ENCODE measurements at places on chromosomes 7 and 10.

GRCh38 chr10:6052247-6053221 lies 9.6 kb downstream of the IL2RA start:
- peak; percentile 72 for DNase-seq

DNA sequence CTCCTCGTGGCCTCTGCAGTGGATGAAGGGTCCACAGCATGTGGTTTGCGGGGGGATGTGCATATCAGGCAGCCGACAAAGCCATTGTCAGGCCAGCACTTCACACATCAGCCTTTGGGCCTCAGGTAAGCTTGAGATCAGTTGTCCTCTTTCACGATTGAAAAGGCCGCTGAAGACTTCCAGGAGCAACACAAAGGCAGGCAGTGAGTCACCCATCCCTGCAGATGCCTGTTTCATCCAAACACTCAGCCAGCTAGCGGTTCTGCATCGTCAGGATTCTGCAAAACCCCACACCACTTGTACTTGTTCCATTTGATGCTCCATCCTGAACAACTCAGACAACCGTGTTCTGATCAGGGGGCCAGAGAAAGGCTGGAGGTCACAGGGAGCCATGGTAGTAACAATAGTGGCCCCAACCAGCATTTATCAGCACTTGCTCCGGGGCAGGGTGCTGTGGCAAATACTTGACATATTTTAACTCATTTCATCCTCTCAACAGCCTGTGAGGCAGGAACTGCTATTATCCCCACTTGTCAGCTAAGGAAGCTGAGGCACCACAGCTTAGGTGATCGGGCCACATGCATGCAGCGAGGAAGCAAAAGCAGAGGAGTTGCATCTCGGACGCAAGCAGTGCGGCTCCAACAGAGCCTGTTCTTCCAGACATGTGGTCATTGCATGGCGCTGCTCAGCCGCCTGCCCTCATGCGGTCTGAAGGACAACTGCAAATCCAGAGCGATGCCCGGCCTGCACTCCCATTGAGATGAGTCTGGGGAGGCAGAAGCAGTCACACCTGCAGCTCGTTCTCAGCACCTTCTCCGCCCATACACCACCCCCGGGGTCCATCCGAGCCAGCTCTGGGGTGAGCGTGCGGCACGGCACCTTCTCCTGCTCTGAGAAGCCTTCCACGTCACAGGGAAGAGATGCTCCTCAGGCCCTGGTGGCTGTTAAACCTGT lies 144.9 kb downstream of the PAXIP1 start:
- no peak for DNase-seq

DNA sequence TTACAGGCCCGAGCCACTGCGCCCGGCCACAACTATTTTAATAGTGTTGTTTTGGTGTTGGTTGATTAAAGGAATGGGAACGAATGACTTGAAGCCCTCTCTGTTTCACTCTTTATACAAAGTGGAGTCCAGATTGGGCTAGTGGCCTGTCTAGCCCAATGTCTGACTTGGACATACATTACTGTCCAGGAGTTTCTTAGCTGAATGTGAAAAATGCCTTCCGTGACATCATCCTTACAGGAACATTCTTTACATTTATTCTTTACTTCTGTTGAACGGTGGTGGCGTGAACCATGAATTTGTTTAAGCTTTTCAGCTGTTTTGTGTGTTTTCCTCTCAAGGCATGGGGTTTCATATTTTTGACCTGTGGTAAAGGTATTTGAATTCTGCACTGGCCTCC lies 67.9 kb downstream of the DAGLB start:
- DNase-seq, result no peak

DNA sequence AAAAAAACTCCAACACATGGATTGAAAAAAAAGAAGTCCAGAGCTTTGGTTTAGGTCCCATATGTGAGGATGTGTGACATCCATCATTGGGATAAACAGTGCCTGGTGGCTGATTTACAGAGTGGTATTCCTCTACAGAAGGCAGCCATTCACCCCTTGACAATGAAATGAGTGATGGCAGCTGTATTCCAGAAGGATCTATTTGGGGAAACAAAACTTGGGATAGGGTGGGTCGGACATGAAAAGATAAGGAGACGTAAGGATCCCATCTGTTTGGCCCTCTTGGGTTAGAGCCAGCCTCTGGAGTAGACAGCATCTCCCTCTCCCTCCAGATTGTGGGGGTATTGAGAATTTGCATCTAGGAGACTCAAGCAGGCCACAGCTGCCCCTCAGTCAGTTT lies 15.2 kb upstream of the CREB5 start:
- DNase-seq, result no peak

DNA sequence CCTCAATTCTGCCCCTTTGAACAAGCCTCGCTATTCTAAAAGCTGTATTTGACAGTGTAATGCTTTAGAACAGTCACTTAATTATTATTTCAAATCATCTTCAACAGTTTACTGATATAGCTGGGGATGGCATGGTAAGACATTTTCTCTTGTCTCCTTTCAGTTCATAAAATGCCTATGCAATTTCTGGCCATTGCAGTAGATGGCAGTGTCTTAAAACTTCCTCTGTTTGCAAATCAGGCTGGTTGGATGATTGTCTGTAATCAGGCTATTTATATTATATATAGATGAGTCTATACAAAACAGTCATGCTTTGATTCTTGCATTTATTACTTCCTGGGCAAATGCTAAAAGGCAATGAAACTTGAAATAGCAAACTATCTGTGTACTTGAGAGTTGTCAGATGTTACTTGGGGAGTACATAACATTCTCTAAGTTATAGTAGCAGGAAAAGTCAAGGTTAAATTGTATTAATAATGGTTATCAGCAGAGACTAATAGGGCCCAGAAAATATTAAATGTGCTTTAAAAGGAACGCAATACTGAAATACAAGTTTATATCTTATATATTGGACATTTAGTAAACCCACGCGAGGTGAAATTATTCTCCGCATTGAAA lies 55.5 kb upstream of the LHFPL3 start:
- DNase-seq, result no peak

Data from activated T-helper 1 cell treated with anti-CD3 and anti-CD28 coated beads, Interleukin-12 subunit alpha, Interleukin-12 subunit beta, Interleukin-2, Interleukin-4 antibody, amounts not matched to agents 30 ng/mL and 10 ng/mL and 1 ng/mL, durations not matched to agents 14 hours and 24 hours and 36 hours (primary cell).